CD4-positive, alpha-beta T cell (primary cell): ENCODE measurements at places on chromosomes 2 and 18. TPM values are rescaled to one million over a fixed set of nuclear protein-coding genes. Genes with fewer than 3 reads are reported as not detected.

- H3K4me3 ChIP-seq: no peak overlapping the region
- no peak overlapping the region for H3K27ac ChIP-seq
- H3K4me1 ChIP-seq: no peaks in the 10 kb centered on the region
- DNase-seq: no peak
Observed at GRCh38 chr18:35938158-35938557, 34.3 kb upstream of the RMP24 start.

- H3K27me3 ChIP-seq: peaks cover 8% of the 10 kb centered on the region
- H3K4me1 ChIP-seq: no peaks in the 10 kb centered on the region
- H3K27ac ChIP-seq: no peak overlapping the region
- no peak for DNase-seq
Observed at GRCh38 chr2:20925265-20925889, 102.5 kb upstream of the LDAH start.

- no peaks in the 10 kb centered on the region for H3K36me3 ChIP-seq
- DNase-seq: no peak
- H3K4me1 ChIP-seq: no peaks in the 10 kb centered on the region
- no peaks in the 10 kb centered on the region for H3K27me3 ChIP-seq
Observed at GRCh38 chr2:152372438-152372984, 37.5 kb downstream of the FMNL2 start.

The CTAGE1 gene
- total RNA-seq: not detected

GRCh38 chr2:219759801-219760200 is 132.4 kb downstream of the SLC4A3 start:
- H3K36me3 ChIP-seq: no peaks in the 10 kb centered on the region
- H3K4me3 ChIP-seq: no peak overlapping the region
- H3K27me3 ChIP-seq: no peaks in the 10 kb centered on the region
- DNase-seq: no peak

GRCh38 chr2:21467910-21468309 is 344.1 kb downstream of the TDRD15 start:
- no peak overlapping the region for H3K27ac ChIP-seq
- no peak for DNase-seq
- no peak overlapping the region for H3K4me3 ChIP-seq
